NCI-H2029 (cell line): ENCODE measurements at places on chromosomes 7 and 10.
A peak's percentile ranks its signal among the peaks of the same experiment; 100 is the strongest.

DNA sequence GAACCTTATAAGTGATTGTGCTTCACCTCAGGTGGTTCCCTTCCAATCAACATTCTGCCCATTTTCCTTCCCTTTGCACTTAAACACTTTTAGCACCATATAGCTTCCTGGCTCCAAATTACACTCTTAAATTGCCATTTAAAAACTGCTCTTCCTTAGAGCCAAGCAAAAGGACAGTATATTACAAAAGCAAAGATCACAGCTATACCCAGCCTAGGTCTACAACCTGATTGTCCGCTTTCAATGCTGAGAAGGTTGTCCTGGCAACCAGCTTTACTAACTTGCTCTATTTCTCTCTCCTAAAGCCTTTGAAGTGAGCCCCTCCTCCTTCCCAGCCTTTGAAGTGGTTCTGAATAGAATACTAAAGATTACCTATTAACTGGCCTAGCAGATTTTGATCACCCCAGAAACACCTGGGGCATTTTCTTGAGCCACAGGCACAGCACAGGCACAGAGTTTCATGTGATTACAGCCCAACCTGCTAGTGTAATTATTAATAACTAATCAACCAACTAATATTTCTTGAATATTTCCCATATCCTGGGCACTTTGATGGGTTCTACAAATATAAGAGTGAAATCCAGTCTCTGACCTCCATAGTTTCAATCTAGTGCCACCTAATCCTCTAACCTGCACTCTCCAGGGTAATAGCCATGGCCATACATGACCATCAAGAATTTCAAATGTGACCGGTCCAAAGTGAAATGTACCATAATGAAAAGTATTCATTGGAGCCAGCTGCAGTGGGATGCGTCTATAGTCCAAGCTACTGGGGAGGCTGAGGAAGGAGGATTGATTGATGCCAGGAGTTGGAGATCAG is 63.6 kb upstream of the TRIM24 start:
- DNase-seq, result no peak

DNA sequence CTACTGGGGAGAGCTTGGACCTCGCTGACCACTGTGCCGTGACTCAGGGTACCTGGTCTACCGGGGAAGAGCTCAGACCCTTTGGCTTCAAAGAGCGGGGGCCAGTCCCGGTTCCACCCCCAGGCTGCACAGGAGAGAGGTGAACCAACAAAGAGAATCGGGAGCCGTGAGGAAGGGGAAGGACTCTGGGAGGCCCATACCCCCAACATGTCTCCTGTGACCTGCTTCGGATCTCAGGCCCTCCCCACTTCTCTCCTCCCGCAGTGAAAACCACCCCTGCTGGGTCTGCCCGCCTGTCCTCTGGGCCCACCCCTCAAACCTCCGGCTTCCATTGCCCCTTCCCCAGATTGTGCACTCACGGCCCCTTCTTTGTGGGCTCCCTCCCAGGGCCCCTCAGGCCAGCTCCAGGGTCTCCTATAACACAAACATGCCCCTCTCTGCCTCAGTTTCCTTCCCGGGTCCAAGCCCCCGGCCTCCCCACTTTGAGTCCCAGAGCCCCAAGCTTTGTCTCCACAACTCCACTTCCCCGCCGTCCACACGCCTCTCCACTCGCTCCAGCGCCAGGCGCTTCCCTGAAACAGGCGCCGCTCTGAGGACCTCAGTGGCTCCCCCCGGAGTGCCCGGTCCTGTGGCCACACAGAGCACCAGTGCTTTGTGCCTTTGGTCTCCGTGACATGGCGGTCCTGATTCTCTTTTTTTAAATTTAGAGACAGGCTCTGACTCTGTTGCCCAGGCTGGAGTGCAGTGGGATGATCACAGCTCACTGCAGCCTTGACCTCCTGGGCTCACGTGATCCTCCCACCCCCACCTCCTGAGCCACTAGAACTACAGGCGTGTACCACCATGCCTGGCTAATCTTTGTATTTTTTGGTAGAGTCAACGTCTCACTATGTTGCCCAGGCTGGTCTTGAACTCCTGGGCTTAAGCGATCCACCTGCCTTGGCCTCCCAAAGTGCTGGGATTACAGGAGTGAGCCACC is 7.5 kb upstream of the INTS1 start:
- no peak for DNase-seq

DNA sequence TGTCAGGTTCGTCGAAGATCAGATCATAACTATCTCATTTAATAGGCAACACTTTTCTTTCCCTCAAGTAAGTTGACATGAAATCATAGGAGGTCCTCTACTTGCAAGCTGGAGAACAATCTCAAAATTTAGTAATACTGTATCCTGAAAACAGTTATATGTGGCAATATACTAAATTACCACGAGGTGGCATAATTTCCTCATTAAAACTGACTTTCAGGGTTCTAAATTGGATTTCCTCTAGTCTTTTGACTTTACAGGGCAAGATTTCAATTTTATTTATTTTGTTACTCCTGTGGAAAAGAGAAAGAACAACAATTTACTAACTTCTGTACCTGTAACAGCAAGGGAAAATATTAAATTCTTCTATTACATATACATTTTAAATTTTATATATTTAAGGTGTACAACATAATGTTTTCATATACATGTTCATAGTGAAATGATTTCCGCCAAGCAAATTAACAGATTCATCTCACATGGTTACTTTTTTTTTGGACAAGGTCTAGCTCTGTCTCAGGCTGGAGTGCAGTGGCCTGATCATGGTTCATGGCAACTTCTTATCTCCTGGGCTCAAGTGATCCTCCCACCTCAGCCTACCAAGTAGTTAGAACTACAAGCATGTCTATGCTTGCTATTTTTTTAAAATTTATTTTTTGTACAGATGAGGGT is 53.4 kb upstream of the CYP2C18 start:
- DNase-seq, result no peak

DNA sequence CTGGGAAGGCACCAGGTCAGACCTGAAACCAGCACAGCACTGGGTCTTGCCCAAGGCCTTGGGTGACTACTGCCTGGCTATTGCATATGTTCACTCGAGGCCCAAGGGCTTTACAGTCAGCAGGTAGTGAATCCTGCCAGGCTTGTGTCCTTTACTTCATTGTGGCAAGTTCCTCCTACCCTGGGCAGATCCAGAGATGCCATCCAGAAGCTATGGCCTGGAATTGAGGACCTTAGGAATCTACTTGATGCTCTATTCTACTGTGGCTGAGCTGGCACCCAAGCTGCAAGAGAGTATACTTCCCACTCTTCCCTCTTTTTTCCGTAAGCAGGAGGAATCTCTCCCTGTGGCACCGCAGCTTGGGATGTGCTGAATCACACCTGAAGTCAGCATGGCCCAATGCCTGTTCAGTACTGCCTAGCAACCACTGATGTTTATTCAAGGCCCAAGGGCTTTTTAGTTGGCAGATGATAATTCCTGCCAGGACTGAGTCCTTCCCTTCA is 246.7 kb upstream of the CTBP2 start:
- peak; percentile 68 for DNase-seq

DNA sequence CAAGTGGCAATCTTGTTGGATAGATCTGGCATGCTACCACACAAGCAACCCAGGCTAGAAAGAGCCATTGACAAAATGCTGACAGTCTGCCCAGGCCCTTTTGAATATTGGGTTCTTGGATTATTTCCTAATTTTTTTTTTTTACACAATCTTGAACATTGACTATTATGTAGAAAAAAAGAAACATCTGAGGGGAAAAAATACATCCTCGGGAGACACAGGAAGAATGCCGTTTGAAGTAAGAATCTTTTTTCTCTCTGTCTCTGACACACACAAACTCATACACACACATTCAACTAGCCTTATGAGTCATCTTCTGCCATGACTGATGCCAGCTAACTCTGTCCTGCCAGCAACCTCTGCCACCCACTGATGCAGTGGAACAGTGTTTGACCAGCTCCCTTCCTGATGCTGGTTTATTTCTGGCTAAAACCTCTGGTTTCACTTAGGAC is 47.2 kb downstream of the SORBS1 start:
- no peak for DNase-seq

GRCh38 chr10:33027088-33027487 is 69.1 kb upstream of the ITGB1 start:
- no peak for DNase-seq

- DNase-seq, result no peak
These were observed 182.4 kb downstream of the INHBA start for GRCh38 chr7:41520445-41520844.

DNA sequence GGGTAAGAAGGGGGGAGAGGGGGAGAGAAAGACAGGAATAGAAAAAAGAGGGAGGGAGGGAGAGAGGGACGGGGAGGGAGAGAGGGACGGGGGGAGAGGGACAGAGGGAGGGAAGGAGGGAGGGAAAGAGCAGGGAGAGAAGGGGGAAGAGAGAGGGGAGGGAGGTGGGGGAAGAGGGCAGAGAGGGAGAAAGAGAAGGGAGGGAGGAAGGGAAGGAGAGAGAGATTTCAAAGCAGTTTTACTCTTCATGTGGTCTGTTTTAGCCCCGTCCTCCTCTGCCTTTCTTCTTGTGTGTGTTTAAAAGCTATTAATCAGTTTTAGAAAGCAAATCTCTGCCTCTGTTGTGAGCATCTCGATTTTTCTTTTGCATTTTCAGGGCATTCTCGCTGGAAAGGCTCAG is 237.0 kb downstream of the WDR37 start:
- no peak for DNase-seq

- peak; percentile 61 for DNase-seq
These were observed 76.9 kb downstream of the RNF216 start for GRCh38 chr7:5704534-5704922.

DNA sequence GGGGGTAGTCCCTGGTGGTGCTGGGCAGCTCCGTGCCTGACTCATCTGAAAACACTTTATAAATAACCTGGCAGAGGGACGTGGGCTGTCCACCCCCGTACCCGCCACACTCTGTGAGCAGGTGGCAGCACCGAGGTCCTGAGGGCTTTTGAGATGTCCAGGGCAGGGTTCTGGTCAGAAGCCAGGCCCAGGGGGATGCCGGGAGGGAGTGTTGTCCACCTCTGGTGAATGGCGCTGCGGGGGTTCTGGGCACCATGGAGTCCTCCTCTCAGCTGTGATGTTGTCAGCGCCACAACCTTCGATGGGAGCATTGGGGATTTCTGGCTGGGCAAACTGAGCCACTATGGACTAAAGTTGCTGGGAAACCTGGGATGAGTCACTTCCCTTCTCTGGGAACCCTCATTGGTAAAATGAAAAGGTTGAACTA is 27.4 kb upstream of the GOLGA7B start:
- DNase-seq, result no peak

- DNase-seq, result no peak
These were observed 272.3 kb upstream of the C7orf33 start for GRCh38 chr7:148318102-148318811.

- DNase-seq, result no peak
These were observed 23.7 kb upstream of the MRC1 start for GRCh38 chr10:17785276-17785930.

- DNase-seq, result no peak
These were observed 50.6 kb downstream of the PRTFDC1 start for GRCh38 chr10:24901686-24902399.

DNA sequence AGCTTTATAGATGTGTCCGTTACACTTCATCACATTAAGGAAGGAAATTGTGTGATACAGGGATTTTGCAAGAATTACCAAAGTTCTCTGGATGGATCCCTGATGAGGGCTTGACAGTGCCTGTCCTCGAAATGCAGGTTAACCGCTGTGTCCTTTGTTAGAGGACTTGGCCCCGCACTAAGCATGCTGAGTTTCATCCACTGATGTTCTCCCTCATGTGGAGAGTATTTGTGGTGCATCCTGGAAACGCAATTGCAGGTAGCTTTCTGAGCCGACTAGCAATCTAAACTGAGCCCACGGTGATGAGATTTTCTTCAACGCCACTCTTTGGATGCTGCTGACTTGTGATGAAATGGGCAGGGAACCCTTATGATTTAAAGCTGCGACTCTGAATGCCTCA is 71.9 kb upstream of the STK17A start:
- DNase-seq, result no peak

DNA sequence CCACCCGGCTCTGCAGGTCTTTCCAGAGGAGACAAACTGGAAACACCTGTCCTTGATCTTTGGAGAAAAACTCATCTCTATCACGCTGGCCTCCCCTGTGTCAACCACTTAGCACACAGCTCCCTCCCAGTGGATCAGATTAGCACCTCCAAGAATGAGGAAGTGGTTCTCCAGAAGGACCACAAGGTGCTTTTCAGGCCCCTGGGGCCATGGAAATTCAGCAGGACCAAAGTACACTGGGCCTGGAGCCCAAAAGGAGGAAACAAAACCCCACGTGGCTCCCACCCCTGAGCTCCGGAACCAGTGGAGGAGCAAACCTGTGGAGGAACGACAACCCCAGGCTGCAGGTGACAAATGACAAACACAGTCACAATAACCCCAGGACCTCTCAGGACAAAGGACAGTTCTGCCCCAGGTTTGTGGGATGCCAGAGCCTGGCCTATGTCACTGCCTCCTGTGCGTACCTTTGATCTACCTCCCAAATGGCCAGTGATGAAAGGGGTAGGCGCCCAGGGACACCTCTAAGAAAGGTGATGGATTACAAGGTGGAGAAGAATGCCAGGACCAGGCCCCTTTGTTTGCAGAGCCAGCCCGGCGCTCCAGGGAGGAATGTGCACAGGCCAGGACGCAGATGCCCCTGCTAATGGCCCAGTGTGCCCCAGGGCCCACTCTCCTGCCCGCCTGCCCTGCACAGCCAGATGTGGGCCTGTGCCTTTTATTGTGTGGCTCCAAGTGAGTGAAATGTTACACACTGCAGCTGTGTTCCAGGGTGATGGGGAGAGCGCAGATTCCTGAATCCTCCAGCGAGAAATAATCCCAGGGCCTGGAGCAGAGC is 5.7 kb downstream of the TNS3 start:
- peak; percentile 55 for DNase-seq

DNA sequence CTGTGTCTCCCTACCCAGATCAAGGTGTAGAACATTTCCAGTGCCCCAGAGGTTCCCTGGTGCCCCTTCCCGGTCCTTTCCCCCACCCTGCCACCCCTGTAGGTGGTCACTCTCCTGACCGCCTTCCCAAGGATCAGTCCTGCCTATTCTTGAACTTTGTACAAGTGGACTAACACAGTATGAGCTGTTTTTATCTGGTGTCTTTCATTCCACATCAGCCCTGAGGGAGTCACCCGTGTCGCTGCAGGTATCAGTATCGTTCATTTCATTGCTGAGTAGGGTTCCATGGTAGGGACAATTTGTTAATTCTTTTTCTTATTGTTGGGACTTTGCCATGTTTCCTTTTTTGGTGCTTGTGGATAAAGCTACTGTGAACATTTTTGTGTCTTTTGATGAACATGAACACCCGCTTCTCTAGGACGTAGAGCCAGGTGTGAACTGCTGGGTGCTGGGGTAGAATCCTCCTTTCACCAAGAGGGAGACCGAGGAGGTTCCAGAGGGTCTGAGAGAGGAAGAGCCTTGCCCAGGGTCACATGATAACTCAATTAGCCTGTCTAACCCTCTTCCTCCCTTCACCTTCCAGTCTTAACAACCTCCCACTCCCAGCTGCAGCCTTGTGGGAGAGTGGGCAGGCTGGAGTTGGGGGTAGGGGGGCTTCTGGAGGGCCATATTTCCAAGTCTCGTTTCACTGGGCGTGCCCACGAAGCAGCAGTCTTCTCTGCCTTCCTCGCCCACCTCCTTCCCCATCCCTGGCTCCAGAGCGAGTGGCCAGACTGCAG is 18.0 kb downstream of the PALD1 start:
- no peak for DNase-seq
